Cardiac septum (tissue), 1 donor: ENCODE measurements at places on chromosomes 12 and 14. TPM values are rescaled to one million over a fixed set of nuclear protein-coding genes. Genes with fewer than 3 reads are reported as not detected.
A peak's percentile ranks its signal among the peaks of the same experiment; 100 is the strongest.

- no peak for DNase-seq
Observed at GRCh38 chr12:26011099-26011498, 52.6 kb downstream of the RASSF8 start.

The TMEM119 gene
- 3.4 TPM for total RNA-seq

DNA sequence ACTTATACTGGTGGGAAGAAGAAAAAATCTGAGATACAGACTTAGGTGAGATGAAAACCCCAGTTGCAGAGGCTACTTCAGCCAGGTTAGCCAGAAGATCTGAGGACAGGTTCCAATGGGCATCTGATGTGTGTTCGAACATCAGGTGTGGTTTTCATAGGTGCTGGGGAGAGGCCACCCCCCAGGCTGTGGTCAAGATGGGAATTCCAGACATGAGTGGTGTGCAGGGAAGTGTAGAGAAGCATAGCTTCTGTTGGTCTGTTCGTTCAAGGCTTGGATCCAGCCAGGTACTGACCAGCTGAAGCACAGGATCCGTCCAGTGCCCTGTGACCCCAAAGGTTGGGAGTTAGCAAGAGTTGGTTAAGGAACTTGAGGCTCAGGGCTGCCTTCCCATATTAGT lies 85.5 kb downstream of the SSPN start:
- no peak for DNase-seq

GRCh38 chr14:95174184-95174792 lies 17.0 kb upstream of the DICER1 start:
- DNase-seq = no peak

DNA sequence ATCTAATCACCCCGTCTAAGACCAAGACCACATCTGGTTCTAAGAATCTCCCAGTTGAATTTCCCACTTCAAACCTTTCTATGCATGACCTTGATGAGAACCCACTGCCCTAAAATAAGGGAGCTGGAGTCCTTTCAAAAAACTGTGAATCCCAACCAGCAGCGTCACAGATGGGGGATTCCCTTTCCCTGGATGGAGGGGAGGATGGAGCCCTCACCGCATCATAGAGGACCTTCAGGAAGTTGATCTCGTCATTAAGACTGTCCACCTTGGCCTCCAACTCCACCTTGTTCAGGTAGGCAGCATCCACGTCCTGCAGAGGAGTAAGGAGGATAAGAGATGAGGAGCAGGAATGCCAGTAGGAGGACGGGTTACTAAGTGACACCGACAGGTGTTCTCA lies 4.8 kb downstream of the KRT4 start:
- no peak for DNase-seq

DNA sequence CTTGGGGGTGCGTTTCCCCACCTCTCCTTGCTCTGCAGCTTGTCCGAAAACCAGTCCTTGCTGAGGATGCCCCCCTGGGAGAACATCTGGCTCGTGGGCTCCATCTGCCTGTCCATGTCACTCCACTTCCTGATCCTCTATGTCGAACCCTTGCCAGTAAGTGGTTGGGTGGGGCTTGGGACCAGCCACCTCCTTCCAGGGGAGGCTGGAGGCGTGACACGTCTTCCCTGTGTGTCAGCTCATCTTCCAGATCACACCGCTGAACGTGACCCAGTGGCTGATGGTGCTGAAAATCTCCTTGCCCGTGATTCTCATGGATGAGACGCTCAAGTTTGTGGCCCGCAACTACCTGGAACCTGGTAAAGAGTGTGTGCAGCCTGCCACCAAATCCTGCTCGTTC lies 57.5 kb downstream of the ANAPC7 start:
- DNase-seq = no peak

GRCh38 chr12:9064815-9065606 lies 50.7 kb downstream of the A2M start:
- peak; percentile 86 for DNase-seq

GRCh38 chr14:96079066-96079465 lies 39.9 kb downstream of the C14orf132 start:
- DNase-seq = no peak

DNA sequence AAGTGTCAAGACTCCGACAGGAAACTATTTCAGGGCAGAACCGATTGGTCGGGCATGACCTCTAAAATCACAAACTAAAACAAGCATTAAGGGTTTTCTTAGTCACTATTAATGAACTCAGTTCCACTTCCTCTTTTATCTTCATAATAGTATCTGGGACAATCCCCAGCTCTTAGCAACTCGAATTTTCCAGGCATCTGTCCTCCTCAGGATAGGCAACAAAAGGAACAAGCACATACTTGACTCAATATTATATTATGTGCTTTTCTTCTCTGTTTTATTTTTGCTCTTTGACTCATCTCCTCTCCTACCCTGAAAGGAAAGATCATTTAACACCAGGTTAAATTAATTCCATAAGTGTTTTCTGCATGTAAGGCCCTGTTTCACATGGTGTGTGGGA lies 638.3 kb upstream of the TBX3 start:
- no peak for DNase-seq

DNA sequence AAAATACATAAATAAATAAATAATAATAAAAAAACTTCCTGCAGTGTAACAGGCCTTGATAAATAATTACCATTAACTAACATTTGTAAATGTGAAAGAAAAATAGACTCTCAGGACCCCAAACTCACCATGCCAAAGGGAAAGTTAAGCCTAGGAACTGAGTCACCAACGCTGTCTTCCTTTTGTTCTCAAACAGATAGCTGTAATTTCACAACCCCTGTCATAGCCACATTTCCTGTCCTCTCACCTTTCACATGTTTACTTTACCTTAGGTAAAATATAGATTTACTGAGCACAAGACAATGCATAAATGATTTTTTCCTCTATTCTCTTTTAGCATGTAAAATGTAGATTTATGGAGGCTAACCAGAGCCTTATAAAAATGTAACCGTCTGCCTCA lies 35.9 kb upstream of the CHST11 start:
- no peak for DNase-seq

The STAB2 gene
- 0.75 TPM for total RNA-seq

The PRH2 gene
- not detected for total RNA-seq

The HSPB8 gene
- total RNA-seq = 529 TPM

GRCh38 chr14:32077081-32078022 lies at the start of gene ARHGAP5:
ARHGAP5 (plus strand) TSS chr14:32077304; CDS start chr14:32090670, 13,366 bp downstream.
- DNase-seq = peak; percentile 76

DNA sequence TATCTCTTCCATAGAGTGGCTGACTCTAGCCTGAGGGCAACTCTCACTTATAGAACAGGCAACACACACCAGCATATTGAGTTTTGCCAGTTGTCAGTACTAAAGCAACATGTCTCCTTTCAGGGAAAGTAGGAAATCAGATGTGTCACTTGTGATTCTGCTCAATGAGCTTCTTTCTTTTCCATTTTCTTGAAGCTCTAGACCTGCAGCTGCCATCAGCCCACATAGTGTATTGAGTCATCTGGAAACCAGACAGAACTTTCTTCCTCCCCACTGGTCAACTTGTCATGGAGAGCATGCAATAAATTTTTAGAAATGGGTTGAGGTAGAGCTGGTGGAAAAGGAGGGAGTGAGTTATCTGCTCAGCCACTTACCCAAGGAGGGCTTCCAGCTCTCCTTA lies 209.0 kb upstream of the PLEKHG7 start:
- no peak for DNase-seq

GRCh38 chr14:74964787-74965485 lies 9.5 kb upstream of the PGF start:
- DNase-seq = no peak

The ANO6 gene
- total RNA-seq = 49.0 TPM

The KLHDC1 gene
- 6.6 TPM for total RNA-seq

- no peak for DNase-seq
Observed at GRCh38 chr14:103994535-103995184, 52.3 kb upstream of the RD3L start.

The SERPINA3 gene
- total RNA-seq = 24.5 TPM

DNA sequence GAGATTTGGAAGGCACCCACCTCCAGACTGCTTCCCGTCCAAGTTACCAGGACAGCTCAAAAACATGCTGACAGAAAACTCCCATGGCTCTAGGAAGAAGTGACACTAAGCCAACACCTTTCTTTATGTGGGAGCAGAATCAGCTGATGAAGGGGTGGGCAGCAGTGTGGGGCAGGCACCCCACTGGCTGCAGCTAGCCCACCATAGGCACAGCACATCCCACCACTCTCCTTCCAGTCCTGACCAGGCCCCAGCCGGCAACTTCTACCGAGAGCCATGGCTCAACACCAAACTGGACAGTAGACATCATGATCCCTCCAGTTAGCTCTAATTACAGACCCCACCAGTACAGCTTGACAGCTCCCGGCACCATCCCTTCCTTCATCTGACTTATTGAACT lies 45.0 kb downstream of the SH2B3 start:
- peak; percentile 74 for DNase-seq
